NCI-H524 (cell line): ENCODE measurements at places on chromosomes 2 and 18.

- no peak for DNase-seq
Observed at GRCh38 chr2:178627401-178627800, 147.1 kb downstream of the PLEKHA3 start.

DNA sequence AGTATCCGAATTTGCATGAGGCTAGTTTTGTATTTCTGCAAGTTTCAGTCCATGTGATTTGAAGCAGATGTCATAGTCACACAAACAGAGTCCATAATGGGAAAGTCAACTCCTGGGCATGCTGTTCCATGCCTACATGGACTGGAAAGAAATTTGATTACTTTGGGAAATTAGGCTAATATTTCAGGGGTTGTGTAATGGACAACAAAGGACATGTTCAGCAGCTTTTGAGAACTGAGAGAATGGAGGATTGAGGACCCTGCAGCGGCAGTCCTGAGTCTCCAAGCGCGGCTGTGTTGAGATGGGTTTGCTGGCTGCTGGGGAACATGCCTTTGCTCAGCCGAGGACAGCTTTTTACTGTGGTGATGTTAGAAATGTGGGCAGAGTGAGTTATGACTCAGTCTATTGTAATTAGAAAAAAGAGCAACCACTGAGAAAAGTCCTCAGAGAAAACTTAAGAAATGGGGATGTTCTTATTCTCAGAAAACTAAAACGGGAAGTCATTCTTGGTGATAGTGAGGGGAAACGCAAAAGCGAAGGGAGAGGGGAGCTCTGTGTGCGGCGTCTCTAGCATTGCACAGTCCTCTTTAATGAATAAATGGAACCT lies 149.2 kb downstream of the FAM210A start:
- DNase-seq, result no peak

GRCh38 chr18:23887035-23887434 lies 127.5 kb upstream of the TTC39C start:
- DNase-seq, result no peak

DNA sequence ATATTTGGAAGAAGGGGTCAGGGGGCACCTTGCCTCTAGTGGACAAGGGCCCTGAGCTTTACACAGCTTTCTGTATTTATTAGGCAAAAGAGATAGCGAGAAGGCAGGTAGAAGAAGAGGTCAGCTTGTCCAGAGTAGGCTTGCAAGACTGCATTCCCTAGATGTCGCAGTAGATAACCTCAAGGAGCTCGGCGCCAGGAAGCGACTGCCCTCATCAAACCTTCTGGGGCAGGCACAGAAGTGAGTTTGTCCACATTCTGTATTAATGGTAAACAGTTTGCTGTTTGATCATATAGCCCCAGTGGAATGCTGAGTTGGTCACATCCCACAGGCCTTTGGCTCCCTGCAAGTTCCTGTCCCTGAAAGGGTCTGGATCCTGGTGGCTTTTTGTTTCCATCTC lies 7.0 kb downstream of the CHCHD5 start:
- no peak for DNase-seq

DNA sequence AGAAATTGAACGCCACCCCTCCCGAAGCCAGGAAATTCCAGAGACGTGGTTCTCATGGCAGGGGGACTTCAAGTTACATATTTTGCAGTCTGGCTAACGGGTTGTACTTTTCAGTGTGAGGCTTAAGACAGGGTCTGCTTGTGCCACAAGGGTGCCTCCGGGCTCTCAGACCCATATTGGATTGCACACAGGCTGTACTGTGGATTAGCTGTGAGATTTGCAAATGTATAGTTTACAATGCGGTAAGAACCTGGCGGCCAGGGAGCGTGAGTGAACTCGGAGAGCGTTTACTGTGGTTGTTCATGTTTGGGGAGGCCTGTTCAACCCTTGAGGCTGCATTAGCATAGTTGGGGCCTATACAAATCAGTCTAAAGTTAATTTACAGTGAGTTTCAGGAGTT lies 143.9 kb upstream of the SIX2 start:
- no peak for DNase-seq

GRCh38 chr2:51812138-51812866 lies 780.4 kb upstream of the NRXN1 start:
- no peak for DNase-seq

DNA sequence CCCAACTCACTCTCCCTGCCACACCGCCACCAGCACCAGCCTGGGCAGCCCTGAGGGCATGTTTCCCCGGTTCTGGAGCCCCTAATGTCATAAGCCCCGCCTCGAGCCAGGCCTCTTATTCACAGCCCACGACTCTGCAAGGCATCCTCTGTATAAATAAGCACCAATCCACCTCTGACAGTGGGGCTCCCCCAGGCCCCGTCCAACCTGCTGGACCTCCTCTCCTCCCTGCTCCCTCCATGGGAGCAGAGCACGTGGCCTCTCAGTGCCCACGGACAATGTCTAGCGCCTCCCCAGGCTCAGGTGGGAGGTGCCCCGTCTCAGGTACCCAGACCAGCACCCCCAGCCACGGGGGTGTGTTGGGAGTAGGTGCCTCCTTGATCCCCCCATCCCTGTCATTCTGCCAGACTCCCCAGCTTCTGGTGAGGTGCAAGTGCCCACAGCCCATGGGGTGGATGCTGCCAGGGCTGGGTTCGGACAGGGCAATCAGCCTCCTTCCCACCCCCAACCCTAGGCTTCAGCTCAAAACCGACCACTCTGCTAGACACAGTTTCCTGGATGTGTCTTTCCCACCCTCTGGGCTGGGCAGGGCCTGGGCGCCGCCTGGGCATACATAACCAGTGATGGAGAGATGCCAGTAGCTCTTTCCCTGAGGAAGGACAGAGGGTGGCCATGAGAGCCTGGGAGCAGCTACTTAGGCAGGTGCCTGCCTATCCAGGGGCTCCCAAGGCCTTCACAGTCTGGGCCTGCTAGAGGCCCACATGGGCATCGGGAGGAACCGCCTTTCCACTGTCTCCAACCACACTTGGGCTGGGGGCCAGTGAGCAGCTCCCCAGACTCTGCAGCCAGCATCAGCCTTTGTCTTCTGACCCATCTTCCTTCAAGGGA lies 1.6 kb upstream of the ADRA2B start:
- no peak for DNase-seq

DNA sequence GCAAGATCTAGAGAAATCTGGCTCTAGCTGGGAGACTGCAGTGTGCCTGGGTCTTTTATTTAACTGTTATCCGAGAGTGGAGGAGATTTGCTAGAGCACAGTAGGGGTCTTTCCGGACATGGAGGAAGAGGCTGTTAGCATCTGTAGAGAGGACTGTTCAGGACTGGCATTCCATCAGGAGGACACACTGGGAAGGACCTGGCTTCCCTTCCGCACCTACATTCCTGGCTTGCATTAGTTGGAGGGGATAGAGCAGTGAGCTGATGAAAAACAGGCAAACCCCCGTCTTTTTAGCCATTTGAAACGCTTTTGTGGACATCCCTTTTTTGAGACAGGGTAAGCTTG lies 874 bp upstream of the PIEZO2 start:
- DNase-seq, result no peak

DNA sequence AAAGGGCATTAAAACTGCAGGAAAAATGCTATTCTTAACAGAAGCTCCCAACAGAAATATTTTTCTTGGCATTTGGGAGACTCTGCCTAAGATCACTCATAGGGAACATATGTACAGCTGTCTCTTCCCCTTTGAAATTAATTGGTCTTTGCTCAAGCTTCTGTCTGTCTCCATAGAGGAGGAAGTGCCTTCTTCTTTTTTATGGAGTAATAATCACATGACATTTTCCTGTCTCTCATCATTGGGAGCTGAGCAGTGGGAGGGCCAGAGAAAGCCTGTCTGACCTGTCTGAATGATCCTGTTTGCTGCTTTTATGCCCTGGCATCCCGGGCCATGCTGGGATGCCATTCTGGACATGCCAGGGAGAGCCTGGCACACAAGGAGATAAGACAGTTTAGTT lies 145.6 kb downstream of the AQP4 start:
- no peak for DNase-seq

DNA sequence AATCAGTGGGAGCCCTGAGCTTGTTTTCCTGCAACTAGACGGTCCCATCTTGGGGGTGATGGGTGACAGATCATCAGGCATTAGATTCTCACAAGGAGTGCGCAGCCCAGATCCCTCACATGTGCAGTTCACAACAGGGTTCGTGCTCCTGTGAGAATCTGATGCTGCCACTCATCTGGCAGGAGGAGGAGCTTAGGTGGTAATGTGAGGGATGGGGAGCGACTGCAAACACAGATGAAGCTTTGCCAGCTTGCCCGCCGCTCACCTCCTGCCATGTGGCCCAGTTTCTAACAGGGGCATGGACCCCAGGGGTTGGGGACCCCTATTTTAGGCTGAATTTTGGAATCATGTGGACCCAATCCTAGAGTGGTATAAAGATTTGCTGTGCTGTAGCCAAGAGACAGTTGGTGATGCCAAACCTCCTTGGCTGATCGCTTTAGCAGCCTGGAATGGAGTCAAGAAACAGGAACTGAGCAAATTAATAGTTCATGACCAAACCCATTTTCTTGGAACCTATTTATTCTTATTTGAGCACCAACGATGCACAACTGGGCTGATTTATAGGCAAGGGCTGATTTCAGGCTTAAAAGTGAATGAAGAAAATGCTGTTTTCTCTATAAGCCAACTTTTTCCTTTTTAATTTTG lies 25.7 kb downstream of the LPIN1 start:
- no peak for DNase-seq

DNA sequence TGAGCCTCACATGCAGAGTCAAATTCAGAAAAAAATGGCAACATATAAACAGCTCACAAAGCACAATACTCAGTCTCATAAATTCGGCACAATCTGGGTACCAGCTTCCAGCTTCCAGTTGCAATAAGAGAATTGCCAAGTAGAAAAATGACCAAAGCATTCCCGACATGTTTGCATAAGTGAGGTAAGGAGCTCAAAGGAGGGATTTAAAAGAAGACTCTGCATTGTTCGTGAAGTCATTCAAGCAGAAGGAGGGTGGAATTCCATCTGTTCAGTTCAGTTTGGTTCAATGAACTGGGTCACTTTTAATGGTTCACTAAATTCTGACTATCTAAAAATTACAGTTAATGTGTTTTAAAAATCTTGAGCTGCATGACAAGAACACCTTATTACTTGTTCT lies 106.7 kb upstream of the KLHL14 start:
- DNase-seq, result peak; percentile 53

GRCh38 chr2:54726940-54727339 lies 3.5 kb downstream of the EML6 start:
- DNase-seq, result no peak

GRCh38 chr18:36203360-36203895 lies 16.1 kb downstream of the MOCOS start:
- DNase-seq, result no peak

DNA sequence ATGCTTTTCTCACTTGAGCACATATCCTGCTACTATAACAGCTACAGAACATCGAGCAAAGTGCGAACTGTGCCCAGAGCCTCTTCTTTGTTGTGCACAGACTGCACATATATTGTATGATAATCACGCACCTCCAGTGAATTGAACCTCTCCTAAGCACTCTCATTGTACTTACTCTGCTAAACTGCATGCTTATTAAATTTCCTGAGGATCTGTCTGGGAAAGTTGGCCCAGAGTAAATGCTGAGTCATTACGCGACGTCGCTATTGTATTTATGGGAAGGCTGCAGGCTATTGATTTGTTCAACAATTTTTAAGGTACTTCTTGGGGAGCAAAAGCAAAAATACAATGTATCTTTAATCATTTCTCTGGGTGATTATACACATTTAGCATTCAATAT lies 399.6 kb upstream of the DSEL start:
- peak; percentile 23 for DNase-seq

DNA sequence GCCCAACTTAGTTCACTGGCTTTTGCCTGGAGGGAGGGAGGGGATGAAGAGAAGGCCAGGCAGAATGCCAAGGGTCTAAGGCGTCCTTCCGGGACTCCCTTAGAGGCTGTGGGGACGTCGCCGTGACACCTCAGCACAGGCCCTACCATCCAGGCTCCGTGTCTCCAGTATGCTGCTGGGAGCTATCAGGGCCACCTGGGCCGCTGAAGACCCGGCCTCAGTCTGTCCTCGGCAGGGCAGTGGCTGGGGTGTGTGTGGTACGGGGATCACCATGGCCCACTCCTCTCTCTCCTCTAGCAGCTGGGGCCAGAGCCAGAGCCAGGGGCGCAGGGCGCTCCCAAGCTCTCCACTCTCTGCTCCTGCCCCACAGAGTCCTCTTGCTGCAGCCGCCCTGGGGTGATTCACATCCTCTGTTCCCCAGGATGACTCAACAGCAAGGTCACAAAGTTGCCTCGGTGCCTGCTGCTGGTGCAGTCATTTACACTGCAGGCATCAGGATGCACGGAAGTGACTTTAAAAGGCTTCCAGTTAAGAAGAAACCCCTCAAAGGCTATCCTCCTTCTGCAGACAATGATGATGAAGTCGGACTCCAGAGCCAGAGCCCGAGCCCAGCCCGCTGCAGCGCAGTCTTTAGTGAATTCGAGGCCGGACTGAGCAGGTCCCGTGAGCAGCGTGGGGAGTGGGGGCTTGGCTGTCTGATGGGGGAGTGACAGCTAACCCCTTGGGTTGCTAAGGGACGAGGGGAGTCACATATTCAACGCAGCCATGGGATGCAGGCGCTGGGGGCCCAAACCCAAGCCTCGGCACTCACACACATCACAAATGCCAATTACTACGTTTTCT lies 31.9 kb downstream of the SNORC start:
- DNase-seq, result no peak

DNA sequence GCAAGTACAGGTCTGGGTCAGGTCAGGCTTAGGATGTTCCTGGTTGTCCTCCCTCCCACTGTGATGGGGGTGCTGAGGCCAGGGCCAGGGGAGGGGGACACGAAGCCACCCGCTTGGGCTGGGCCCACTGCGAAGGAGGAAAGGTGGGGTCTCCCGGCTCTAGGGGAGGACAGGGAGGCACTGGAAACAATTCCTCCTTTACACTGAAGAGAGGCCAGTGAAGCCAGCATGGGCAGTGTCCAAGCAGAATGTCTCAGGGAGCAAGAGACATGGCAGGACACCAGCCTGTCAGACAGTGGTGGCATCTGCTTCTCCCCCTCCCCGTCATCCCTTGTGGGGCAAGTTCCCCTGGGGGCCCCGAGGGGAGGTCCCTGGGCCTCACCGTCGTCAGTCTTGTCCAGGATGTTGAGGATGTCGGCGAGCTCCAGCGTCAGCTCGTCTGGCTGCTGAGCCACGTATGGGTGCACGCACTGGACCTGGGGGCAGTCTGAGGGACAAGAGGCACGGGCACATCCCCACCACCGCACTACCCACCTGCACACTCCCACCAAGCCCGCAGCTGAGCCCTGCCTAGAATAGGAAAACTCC lies 10.8 kb downstream of the SNORC start:
- no peak for DNase-seq

GRCh38 chr18:68533641-68534040 lies 181.3 kb downstream of the TMX3 start:
- no peak for DNase-seq
